ENCODE measurements at places on chromosomes 12 and 14. TPM values are rescaled to one million over a fixed set of nuclear protein-coding genes. Genes with fewer than 3 reads are reported as not detected.
A peak's percentile ranks its signal among the peaks of the same experiment; 100 is the strongest.

- H3K4me1 ChIP-seq: peaks cover 18% of the 10 kb centered on the region
- H3K27ac ChIP-seq: no peak overlapping the region
- H3K27me3 ChIP-seq: no peaks in the 10 kb centered on the region
- H3K36me3 ChIP-seq: no peaks in the 10 kb centered on the region
- DNase-seq: no peak
These were observed 8.7 kb downstream of the TM7SF3 start for GRCh38 chr12:27005495-27005894.

GRCh38 chr12:46154221-46154985 lies 114.4 kb downstream of the SLC38A1 start:
- no peak overlapping the region for H3K27ac ChIP-seq
- no peak overlapping the region for H3K4me3 ChIP-seq
- no peaks in the 10 kb centered on the region for H3K36me3 ChIP-seq
- no peaks in the 10 kb centered on the region for H3K4me1 ChIP-seq
- DNase-seq: no peak

- DNase-seq: no peak
- no peak overlapping the region for H3K27ac ChIP-seq
- H3K27me3 ChIP-seq: no peaks in the 10 kb centered on the region
- H3K4me3 ChIP-seq: no peak overlapping the region
These were observed 41.6 kb upstream of the PYGL start for GRCh38 chr14:50985859-50986331.

DNA sequence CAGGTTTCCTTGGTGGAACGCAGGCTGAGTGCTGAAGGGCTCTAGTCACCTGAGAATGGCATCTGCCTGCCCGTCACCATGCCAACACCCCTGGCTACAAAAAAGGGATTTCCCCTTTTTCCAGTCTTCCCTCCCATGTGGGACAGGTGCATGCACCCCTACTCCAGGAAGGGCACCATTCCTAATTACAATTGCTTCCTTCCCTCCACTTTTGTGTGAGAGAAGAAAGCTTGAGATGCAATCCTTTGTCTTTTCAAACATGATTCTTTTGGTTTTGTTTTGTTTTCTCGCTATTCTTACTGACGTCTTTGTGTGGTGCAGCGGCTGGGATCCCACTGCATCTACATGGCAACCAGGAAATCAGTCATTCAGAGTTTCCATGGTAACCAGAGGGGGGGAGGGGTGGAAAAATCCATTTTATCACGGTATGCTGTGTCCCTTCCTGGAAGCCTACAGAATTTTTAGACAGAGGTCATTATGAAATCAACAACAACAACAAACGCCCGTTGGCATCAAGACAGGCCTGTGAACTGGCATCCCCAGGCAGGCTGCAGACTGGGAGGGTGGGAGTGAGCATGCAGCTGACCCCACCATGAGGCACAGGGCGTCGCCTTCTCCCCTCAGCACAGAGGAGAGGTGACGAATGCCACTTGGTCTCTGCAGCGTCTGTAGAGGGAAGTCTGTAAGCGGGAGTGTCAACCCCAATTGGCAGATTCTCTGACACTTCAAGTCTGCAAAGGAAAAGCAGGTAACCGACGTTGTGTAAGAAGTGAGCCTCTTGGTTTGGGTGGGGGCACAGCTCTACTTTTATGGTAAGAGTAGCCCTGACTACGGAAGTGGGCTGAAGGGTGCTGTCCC lies 13.6 kb upstream of the GNG2 start:
- H3K27me3 ChIP-seq: no peaks in the 10 kb centered on the region
- peaks cover 14% of the 10 kb centered on the region for H3K4me1 ChIP-seq
- peak; percentile 42 for DNase-seq
- no peak overlapping the region for H3K4me3 ChIP-seq
- H3K36me3 ChIP-seq: no peaks in the 10 kb centered on the region

DNA sequence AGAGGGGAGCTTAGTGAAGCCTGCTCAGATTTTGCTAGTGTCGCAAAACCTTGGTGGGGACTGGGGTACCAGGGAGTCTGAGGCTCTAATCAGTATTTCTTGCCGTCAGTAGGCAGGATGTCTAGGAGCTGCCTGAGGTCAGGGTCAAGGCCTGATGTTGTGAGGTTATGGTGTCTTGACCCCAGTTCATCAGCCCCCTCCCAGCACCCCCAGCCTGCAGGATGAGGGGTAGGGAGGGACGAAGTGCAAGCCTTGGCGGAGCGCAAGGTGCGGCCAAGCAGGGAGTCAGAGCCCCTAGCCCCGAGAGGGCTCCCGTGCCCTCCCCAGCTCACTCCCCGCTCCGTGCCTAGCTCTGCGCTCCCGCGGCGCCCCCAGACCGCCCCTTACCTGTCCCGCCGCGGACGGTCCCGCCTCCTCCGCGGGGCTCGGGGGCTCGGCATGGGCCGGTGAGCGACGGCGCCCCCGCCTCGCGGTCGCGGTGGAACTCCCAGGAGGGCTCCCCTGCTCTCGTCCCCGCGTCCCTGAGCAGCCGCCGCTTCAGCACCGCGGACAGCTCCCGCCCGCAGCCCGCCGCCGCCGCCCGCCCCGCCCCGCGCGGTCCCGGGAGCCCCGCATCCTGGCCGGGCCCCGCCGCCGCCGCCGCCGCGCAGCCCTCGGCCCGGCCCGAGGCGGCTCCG lies 347 bp downstream of the SYNDIG1L start:
- no peaks in the 10 kb centered on the region for H3K36me3 ChIP-seq
- peak; percentile 92 for DNase-seq
- H3K4me1 ChIP-seq: peaks cover 10% of the 10 kb centered on the region
- no peaks in the 10 kb centered on the region for H3K27me3 ChIP-seq
- H3K27ac ChIP-seq: no peak overlapping the region
- peak overlapping the region; percentile 28 for H3K4me3 ChIP-seq

- no peaks in the 10 kb centered on the region for H3K27me3 ChIP-seq
- no peak overlapping the region for H3K4me3 ChIP-seq
- peak overlapping the region; percentile 55 for H3K27ac ChIP-seq
- H3K36me3 ChIP-seq: no peaks in the 10 kb centered on the region
- no peak for DNase-seq
- peaks cover 7% of the 10 kb centered on the region for H3K4me1 ChIP-seq
These were observed 155.4 kb upstream of the PDE3A start for GRCh38 chr12:20212658-20213555.

DNA sequence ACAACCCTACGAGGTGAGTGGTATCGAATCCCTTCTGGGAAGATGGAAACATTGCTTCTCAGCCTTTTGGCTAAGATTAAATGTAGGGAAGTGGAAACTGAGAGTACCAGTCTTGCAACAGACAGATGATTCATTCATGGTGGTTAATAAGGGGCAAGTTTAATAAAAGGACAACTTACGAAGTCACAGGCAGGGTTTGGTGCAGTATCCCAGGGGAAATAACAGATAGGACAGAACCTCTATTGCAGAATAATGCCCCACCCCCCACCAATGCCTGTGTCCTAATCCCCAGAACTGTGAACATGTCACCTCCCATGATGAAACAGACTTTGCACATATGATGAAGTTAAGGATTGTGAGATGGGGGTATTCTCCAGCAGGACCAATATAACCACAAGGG lies 212.5 kb downstream of the TBX5 start:
- H3K27ac ChIP-seq: no peak overlapping the region
- no peaks in the 10 kb centered on the region for H3K36me3 ChIP-seq
- no peak overlapping the region for H3K4me3 ChIP-seq
- no peaks in the 10 kb centered on the region for H3K4me1 ChIP-seq
- DNase-seq: no peak
- no peaks in the 10 kb centered on the region for H3K27me3 ChIP-seq

- H3K4me1 ChIP-seq: no peaks in the 10 kb centered on the region
- H3K36me3 ChIP-seq: peaks cover 68% of the 10 kb centered on the region
- no peak for DNase-seq
- no peak overlapping the region for H3K4me3 ChIP-seq
These were observed 13.1 kb downstream of the MAP3K12 start for GRCh38 chr12:53485955-53486735.

DNA sequence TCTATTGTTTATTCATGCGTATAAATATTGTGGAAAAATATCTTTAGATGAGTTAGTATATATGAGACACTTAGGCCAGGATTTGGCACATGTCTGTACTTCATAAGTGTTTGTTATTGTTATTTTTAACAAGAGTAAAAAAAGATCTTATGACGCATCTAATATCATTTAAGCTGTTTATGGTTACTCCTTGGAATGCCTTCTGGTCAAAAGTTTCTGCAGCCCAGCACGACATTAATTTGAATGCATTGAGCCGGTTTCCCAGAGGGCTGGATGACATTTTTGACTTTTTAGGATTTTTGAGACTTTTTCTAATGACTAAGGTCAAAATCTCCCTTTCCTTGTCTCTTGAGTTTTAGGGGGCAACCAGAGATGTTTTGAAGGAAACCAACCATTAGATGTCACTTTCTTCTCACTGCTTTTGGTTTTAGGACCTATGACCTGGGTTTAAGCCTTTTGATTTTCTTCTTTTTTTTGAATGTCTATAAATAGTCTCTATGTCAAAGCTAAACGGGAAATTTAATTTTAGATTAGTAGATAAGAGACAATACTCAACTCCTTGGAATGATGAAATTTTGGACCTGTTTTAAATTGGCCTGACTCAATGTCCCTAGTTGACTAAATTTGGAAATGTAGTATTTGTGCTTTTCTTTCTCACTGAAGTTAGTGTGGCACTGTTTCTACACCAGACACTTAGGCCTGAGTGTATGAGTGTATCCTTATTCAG lies 215.5 kb downstream of the AEBP2 start:
- no peak for DNase-seq
- H3K4me1 ChIP-seq: no peaks in the 10 kb centered on the region
- peak overlapping the region; percentile 67 for H3K27ac ChIP-seq
- H3K4me3 ChIP-seq: no peak overlapping the region

DNA sequence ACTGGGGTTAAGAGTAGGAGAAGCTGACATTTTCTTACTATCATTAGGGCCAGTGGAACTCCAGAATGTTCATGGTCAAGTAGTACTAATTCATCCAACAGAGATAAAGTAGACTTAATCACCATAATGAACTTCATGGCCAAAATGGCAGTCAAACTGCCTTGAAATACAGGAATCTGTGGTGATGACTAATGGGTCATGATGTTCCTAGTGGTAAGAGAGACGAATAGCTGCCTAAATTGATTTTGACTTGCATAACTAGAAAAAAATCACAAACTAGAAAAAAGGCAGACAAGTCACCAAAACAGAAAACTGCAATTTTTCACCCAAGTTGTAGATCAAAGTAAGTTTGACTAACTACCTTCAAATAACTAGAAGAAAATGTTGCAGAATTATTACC lies 138.5 kb downstream of the MGAT4C start:
- H3K36me3 ChIP-seq: no peaks in the 10 kb centered on the region
- DNase-seq: no peak
- no peak overlapping the region for H3K27ac ChIP-seq
- no peak overlapping the region for H3K4me3 ChIP-seq
- no peaks in the 10 kb centered on the region for H3K27me3 ChIP-seq

DNA sequence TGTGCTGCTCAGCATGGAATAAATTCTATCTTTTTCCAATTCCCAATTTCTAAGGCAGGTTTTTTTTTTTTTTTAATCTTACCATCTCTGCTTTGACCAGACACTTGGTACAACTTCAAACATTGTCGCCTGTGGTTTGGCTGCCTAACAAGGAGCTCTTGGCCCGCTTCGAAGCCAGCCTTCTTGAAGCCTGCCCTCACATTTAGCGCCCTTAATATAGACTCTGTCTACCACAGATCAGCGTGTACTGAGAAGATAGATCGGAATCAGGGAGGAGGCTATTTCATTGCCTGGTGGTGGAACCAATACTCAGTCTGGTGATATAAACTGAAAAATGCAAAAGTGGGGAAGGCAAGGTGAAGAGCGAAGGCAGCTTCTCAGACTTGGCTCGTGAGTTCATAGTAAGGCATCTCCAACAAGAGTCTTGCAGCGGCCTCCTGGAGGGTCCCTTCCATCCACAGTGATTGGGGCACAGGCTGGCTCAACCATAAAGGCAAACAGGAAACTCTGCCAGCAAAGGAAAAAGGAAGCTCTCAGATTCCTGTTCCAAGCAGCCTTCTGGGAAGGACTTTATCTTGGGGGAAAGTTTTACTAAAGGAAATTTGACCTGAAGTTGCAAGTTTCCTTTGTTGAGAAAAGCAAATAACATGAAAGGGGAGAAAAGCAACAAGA lies 103.2 kb upstream of the BCL2L14 start:
- no peaks in the 10 kb centered on the region for H3K36me3 ChIP-seq
- DNase-seq: no peak
- H3K27ac ChIP-seq: no peak overlapping the region

DNA sequence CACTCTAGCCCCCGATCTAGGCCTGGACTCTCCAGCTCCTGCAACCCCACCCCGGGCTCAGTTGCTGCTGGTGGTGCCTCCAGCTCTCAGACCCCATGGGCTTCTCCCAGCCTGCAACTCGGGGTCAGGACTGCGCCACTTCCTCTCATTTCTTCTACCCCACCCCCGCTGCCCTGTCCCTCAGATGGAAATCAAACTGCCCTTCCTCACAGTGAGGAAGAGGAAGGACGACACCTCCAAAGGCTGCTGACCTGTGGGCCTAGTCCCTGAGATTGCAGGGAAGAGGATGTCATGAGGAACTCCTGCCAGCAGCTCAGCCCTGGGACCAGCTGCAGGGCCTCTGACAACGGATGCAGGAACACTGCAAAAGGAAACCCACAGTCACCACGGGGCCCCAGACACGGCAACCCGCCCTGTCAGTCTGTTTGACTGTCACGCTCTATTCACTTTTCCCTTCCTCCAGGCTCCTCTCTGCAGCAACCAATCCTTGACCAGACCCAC lies 29.3 kb upstream of the PNMA1 start:
- no peaks in the 10 kb centered on the region for H3K27me3 ChIP-seq
- DNase-seq: peak; percentile 77
- peak overlapping the region; percentile 86 for H3K27ac ChIP-seq
- H3K4me1 ChIP-seq: peaks cover 99% of the 10 kb centered on the region
- H3K4me3 ChIP-seq: no peak overlapping the region

DNA sequence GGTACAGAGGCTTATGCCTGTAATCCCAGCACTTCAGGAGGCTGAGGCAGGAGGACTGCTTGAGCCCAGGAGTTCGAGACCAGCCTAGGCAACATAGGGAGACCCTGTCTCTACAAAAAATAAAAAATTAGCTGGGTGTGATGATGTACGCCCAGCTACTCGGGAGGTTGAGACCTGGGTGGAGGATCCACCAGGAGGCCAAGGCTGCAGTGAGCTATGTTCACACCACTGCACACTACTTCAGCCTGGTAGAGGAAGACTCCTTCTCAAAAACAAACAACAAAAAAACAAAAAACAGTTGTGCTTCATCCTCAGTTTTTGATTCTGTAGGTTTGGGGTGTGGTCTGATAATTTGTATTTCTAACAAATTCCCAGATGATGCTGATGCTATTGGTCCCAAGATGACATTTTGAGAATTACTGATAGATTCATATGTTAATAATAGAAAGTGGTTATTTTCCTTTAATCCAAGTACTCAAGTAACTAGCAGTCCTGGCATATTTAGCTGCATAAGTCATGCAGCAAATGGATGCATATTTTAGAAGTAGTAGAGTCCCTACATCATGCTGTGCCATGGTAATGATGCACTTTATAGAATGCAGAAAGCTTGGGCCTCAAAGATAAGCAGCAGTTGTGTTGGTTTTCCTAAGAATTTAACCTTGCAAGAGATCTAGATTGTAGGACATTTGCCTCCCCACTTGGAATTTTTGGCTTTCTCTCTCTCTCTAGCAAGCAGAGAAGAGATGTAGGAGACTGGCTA lies 76.1 kb upstream of the PAWR start:
- H3K27ac ChIP-seq: no peak overlapping the region
- H3K36me3 ChIP-seq: no peaks in the 10 kb centered on the region
- H3K4me1 ChIP-seq: no peaks in the 10 kb centered on the region
- no peak overlapping the region for H3K4me3 ChIP-seq

Gene TMEM263
- total RNA-seq: 23.0 TPM

Gene CYP27B1
- total RNA-seq: 2.5 TPM

Gene AQP6
- 0.15 TPM for total RNA-seq

Gene A2ML1
- 0.13 TPM for total RNA-seq
